Upper lobe of left lung (tissue), 6 donors: ENCODE measurements at places on chromosomes 6 and 20.

DNA sequence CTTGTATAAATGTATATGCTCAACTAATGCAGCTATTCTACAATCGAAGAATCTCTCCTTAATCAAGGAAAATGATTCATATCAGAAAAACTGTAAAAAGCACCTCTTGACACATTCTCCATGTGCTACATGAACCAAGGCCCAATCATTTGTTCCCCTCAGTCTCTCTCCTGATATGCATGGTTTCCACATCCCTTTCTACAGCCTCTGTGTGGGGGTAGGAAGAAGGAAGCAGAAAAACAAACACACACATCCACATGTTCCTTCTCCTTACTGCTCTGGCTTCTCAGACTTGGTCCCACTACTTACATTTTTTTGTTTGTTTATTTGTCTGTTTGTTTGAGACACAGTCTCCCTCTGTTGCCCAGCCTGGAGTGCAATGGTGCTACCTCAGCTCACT lies 510.5 kb downstream of the PRKN start:
- no peaks in the 10 kb centered on the region for H3K27me3 ChIP-seq
- H3K27ac ChIP-seq = no peak overlapping the region
- no peaks in the 10 kb centered on the region for H3K4me1 ChIP-seq
- DNase-seq = no peak
- no peaks in the 10 kb centered on the region for H3K36me3 ChIP-seq

- H3K27me3 ChIP-seq = no peaks in the 10 kb centered on the region
- H3K27ac ChIP-seq = no peak overlapping the region
- DNase-seq = no peak
Measured at GRCh38 chr6:168009331-168009730, 11.9 kb downstream of the KIF25 start.

DNA sequence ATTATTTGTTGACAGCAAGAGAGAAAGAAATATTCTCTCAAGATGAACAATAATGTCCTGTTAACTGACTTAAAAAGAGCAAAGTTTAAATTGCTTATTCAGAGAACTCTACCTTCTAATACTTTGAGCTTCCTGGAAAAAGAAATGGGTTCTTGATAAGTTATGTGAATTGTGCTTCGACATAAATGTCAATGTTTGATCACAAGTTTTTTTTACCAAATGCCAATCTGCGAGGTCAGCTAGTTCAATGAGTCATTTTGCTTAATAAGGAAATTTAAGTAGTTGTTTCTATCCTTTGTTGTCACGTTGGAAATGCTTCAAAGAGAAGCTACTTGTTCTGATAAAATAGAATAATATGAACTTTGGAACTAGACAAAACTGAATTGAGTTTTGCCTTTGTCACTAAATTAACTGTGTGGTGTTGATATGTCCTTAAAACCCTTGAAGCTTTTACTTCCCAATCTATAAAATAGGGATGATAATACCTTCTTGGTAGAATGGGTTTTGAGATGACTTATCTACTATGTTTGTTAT lies 642.1 kb upstream of the FLRT3 start:
- H3K27me3 ChIP-seq = no peaks in the 10 kb centered on the region
- H3K27ac ChIP-seq = no peak overlapping the region
- H3K4me1 ChIP-seq = no peaks in the 10 kb centered on the region
- no peak for DNase-seq

GRCh38 chr6:104700371-104701185 lies 159.1 kb downstream of the HACE1 start:
- no peaks in the 10 kb centered on the region for H3K27me3 ChIP-seq
- H3K4me1 ChIP-seq = no peaks in the 10 kb centered on the region
- H3K36me3 ChIP-seq = no peaks in the 10 kb centered on the region
- no peak overlapping the region for H3K4me3 ChIP-seq

GRCh38 chr6:16854986-16855385 lies 93.7 kb upstream of the ATXN1 start:
- H3K27ac ChIP-seq = no peak overlapping the region
- H3K36me3 ChIP-seq = no peaks in the 10 kb centered on the region
- H3K4me3 ChIP-seq = no peak overlapping the region

- H3K27me3 ChIP-seq = no peaks in the 10 kb centered on the region
- H3K36me3 ChIP-seq = no peaks in the 10 kb centered on the region
- H3K27ac ChIP-seq = no peak overlapping the region
- DNase-seq = no peak
- no peaks in the 10 kb centered on the region for H3K4me1 ChIP-seq
Measured at GRCh38 chr6:84089552-84089951, 56.0 kb downstream of the MRAP2 start.

GRCh38 chr6:76264468-76264867 lies 192.0 kb upstream of the IMPG1 start:
- no peak overlapping the region for H3K4me3 ChIP-seq
- H3K27me3 ChIP-seq = no peaks in the 10 kb centered on the region
- no peaks in the 10 kb centered on the region for H3K36me3 ChIP-seq
- no peak for DNase-seq
- H3K27ac ChIP-seq = no peak overlapping the region

GRCh38 chr6:71420095-71420692 lies 131.6 kb downstream of the OGFRL1 start:
- peak overlapping the region; percentile 99 for H3K27ac ChIP-seq
- no peaks in the 10 kb centered on the region for H3K27me3 ChIP-seq
- peak; percentile 93 for DNase-seq
- H3K36me3 ChIP-seq = peaks cover 3% of the 10 kb centered on the region
- peak overlapping the region; percentile 94 for H3K4me3 ChIP-seq

DNA sequence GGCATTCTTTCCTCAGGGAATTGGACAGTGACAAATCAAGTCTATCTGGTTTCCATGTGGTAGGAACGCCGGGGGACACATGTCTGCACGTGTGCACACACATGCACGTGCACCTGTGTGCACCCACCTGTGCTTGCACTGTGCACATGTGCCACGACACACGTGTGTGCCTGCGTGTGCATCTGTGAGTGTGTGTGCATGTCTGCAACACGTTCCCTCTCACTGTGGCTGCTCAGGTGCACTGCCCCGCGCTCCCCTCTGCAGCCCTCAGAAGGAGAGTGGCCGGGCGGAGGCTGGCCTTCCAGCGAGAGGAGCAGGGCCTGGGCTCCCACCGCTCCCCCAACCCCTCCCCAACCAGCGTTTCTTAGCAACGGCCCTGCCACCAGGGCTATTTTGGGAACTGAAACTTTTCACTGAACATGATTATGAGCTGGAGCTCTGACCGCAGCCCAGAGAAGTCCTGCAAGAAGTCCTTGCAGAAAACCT lies 147.8 kb downstream of the PHACTR3 start:
- no peaks in the 10 kb centered on the region for H3K36me3 ChIP-seq
- H3K4me3 ChIP-seq = no peak overlapping the region
- H3K27me3 ChIP-seq = no peaks in the 10 kb centered on the region
- no peak overlapping the region for H3K27ac ChIP-seq
- DNase-seq = no peak

DNA sequence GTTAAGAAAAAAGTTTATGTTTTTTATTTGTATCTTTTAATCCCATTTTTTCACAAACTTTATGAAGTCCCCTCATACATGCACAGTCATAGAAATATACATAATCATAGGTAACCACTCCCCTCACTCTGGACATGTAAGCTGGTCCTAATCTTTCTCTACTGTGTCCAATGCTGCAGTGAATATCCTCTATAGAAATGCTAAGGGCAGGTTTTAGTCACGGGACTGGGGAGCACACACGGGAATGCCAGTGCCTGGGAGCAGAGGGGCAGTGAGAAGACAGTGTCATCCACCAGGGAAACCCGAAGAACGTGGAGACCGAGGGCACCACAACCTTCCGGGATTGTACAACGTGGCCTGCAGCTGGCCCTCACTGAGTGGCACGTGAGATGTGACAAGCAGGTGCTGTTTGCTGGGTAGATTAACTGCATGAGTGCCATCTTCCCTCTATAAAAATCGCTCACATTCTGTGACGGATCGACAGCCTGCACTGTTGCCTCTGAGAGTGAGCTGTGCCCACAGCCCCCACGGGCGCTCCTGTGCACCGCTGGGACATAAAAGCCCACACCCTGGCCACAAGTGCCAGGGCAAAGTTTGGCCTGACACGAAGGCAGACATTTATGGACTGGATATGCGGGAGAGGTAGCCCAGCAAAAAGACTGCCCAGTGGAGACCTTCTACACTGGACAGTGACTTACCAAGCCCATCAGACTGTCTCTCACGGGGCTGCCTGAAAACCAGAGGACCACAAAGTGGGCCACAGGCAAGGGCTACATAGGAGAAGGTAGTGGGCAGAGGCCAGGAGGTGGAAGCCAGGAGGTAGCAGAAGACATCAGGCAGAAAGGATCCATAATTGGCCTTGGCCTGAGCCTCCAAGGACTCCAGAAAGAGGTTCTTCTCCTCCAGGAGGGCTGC lies 63.2 kb downstream of the FGD2 start:
- no peaks in the 10 kb centered on the region for H3K27me3 ChIP-seq
- H3K27ac ChIP-seq = no peak overlapping the region
- no peak overlapping the region for H3K4me3 ChIP-seq

GRCh38 chr6:70823651-70824050 lies 133.2 kb downstream of the B3GAT2 start:
- H3K4me3 ChIP-seq = no peak overlapping the region
- no peak for DNase-seq
- H3K27ac ChIP-seq = no peak overlapping the region

DNA sequence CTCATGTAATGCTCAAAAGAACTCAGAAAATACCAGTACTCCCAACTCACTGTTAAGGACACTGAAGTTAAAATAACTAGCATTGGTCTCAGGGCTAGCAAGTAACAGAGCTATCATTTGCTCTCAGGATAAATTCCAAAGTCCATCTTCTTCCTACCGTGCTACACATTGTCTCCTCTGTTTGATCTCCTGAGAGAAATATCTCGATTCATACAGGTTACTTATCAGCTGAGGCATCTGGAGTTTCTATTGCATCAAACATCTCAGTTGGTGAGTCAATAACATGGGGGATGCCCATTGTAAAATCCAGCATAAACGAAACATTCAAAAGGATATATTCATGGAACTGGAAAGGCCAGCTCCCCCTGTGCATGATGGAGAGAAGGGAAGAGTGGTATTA lies 147.4 kb downstream of the BACH2 start:
- H3K27me3 ChIP-seq = no peaks in the 10 kb centered on the region
- H3K4me1 ChIP-seq = no peaks in the 10 kb centered on the region
- no peak for DNase-seq
- H3K36me3 ChIP-seq = no peaks in the 10 kb centered on the region

GRCh38 chr6:13434777-13435176 lies 52.6 kb downstream of the GFOD1 start:
- H3K4me3 ChIP-seq = no peak overlapping the region
- H3K36me3 ChIP-seq = no peaks in the 10 kb centered on the region
- peaks cover 32% of the 10 kb centered on the region for H3K4me1 ChIP-seq
- H3K27ac ChIP-seq = no peak overlapping the region

DNA sequence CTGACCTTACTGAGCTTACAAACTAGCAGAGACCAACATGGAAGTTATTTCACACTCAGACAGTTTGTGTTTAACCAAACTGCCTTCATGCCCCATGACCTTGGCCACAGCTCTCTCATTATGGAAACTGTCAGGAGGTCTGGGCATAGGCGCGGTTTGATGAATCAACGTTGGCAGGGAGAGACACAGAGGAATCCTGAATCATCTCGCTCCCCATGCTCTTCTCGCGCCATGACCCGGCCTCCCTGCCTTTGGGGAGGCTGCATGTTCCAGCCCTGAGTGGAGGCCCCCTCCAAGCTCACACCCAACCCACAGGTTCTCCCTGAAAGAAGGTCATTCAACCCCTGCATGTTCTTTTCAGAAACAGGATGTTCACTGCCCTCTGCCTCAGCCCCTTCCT lies 15.9 kb upstream of the GDAP1L1 start:
- H3K27ac ChIP-seq = no peak overlapping the region
- H3K4me3 ChIP-seq = no peak overlapping the region
- no peak for DNase-seq

- peak; percentile 53 for DNase-seq
- no peaks in the 10 kb centered on the region for H3K4me1 ChIP-seq
- H3K27ac ChIP-seq = no peak overlapping the region
- H3K4me3 ChIP-seq = no peak overlapping the region
- no peaks in the 10 kb centered on the region for H3K27me3 ChIP-seq
- H3K36me3 ChIP-seq = no peaks in the 10 kb centered on the region
Measured at GRCh38 chr6:2436410-2437154, 191.2 kb upstream of the GMDS start.
